ENCODE measurements at places on chromosomes 6 and 20.

- DNase-seq: no peak
Observed at GRCh38 chr6:15065261-15065989, 180.4 kb upstream of the JARID2 start.

DNA sequence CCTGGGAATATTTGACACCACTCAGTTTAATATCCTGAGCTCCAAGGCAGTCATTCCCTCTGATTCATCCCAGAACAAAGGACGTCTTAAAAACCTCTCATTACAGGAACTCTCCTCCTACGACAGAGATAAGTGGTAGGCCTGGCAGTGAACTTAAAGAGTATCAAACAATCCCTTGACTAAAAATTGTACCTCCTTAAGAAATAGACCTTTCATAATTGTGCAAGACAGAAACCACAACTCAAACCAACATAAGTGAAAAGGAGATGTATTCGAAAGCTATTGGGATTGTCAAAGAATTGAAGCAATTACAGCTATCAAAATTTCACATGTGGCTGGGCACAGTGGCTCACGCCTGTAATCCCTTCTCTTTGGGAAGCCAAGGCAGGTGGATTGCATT is 19.1 kb upstream of the BNIP5 start:
- no peak for DNase-seq

DNA sequence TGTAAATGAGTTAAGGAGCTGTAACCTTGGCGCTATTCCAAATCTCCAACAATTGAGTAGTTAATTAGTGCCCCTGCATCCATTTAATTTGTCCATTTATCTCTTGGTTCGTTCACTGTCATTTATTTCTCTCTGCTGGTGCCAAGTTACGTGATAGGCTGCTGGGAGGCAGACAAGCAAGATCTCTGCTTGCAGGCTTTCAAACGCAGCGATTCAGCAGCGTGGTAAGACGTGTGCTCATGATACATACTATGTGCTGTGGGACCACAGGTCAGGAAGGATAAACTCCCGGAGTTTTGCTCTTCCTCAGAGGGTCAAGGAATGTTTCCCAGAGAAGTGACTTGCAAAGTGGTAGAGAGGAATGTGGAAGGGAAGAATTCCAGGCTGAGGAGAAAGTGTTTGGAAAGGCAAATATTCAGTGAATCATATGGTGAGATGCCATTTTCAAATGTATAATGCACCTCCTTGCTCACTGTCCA is 46.4 kb downstream of the UTRN start:
- DNase-seq: no peak

DNA sequence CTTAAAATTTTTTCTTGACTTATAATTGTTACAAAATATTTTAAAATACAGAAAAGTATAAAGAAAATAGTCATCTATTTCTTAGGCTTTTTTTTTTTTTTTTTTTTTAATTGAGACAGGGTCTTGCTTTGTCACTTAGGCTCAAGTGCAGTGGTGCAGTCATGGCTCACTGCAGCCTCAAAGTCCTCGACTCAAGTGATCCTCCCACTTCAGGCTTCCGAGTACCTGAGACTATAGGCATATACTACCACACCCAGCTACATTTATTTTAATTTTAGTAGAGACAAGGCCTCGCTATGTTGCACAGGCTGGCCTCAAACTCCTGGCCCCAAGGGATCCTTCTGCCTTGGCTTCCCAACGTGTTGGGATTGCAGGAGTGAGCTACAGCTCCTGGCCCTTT is 5.3 kb upstream of the ACAT2 start:
- DNase-seq: no peak

DNA sequence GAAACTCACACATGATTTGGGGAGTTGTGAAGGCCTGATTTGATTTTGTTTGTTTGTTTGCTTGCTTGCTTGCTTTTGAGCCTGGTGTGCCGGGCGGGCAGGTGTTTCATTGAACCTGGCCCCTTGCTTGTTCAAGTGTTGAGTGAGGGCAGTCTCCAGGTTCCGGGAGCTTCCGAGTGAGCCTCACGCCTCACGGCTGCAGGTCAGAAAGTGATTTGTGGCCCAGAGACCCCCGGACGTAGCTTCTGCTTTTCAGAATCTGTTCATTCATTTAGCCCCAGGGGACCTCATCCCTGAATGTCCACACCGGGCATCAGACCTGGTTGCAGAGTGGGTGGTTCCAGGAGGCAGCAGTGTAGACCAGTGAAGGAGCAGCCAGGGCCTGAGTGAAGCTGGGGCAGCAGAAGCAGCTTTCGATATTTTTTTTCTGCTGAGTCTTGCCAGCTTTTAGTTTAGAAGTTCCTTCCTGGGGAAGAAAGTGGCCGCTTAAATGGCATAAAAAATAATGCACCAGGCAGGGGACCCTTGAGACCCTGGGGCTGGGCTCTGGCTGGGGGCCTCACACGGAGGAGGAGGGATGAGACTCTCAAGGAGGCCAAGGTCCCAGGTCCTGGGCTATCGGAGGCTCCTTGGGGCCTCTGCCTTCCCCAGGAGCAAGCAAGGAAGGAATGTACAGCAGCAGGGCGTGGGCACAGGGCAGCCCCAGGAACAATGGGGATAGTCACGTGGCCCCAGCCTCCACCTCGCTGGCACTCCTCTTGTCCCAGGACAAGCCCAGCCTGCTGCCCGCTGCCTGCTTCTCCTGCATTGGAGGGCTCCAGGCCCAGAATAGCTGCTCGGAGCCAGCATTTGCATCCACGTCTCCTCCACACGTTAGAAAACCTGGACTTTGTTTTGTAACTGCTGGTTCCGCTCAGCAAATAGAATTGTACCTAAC is 89.2 kb upstream of the BHLHE23 start:
- DNase-seq: no peak

- no peak for DNase-seq
Observed at GRCh38 chr20:49420292-49420691, 62.2 kb downstream of the KCNB1 start.

- DNase-seq: no peak
Observed at GRCh38 chr20:16520154-16520553, 53.1 kb downstream of the KIF16B start.
